ENCODE measurements at places on chromosomes 12 and 14.

DNA sequence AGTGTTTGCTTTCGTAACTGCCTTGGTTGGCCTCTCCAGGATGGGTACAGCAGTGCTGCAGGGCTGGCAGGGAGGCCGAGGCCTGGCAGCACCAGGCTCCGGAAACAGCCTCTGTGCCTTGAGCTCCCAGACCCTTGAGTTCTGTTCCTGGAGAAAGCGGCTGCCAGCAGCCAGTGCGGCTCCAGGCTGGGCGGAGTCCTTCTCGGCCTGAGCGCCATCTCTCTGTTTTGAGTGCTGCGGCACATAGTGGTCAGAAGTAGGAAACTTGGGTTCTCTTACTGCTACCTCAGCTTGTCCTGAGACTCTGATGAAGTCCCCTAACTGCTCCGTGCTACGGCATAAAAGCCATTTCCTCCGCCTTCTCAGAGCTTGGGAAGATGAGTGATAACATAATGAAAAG lies 65.9 kb downstream of the KCNA1 start:
- no peak for DNase-seq

- DNase-seq = peak; percentile 19
These were observed 24.3 kb downstream of the SYNDIG1L start for GRCh38 chr14:74401504-74402241.

- no peak for DNase-seq
These were observed 35.0 kb upstream of the NAV3 start for GRCh38 chr12:77795699-77796098.

GRCh38 chr12:33486058-33486457 lies 46.4 kb upstream of the SYT10 start:
- DNase-seq = no peak

- DNase-seq = peak; percentile 4
These were observed 213.3 kb upstream of the CLEC14A start for GRCh38 chr14:38469156-38469555.

GRCh38 chr12:66573605-66574004 lies 105.3 kb downstream of the GRIP1 start:
- no peak for DNase-seq

DNA sequence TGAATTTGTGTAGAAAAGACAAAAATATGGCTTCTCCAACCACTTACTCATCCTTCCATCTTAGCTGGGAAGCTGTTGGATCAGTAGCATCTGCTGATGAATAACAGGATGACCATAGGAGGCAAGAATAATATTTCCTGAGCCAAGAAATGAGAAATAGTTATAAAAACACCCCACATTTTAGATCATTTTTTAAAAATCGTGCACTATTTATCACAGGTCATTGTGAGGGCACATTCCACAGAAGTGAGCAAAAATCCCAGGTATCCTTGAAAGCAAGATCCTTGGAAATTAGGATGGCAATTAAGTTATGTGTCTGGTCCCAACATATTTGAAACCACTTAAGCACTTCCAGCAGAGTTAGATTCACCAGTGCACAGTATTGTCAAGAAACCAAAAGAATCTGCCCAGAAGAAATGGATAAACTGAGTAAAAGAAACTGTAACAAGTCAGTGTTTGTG lies 8.4 kb downstream of the FAR2 start:
- DNase-seq = peak; percentile 69

DNA sequence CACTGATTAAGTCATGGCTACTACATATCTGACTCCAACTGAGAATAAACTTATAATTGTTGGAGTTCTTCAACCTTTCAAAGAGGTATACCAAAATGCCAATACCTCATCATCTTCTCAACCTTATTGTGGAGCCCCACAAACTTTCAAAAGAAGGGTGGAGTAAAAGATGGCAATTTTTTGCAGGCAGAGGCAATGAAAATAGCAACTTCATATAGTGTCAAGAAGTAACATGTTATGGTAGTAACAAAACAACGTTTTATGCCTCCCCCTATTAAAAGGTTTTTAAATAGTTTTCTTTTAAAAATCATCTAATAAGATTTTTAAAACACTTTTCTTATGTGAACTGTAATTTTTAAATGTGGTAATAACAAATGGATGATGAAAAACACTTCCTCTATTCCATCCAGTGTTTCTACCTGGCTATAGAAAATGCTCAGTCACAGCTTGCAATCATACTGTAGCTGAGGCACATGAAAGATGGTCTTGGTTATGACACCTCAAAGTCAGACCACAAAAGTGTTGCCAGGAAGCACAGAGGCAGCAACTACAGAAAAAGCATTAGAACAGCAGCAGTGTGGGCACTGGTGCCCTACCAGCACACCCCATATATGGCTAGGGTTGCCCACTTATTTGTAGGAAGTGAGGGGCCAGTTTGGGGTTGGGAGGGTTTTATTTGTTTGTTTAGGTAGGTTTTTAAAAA lies 7.0 kb downstream of the PPP1R12A start:
- peak; percentile 21 for DNase-seq

GRCh38 chr12:124454735-124455134 lies 112.7 kb downstream of the NCOR2 start:
- no peak for DNase-seq

DNA sequence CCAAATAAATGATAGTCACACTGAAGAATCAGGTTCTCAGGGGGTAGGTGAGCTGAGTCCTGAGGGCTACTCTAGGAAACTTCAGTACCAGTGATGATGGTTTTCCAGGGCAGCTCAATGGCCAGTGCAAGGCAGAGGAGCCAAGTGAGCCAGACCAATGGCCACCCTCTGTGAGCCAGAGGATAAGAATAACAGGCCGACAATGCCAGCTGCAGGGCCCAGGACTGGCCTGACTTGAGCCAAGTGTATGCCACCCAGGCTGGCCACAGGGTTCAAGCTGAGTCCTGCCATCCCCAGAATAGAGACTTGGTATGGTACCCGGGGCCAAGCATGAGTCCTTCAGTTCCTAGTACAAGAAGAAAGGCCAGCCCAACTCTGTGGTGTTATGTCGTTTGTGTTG lies 355.5 kb downstream of the DPF3 start:
- DNase-seq = no peak

GRCh38 chr14:60204104-60204842 lies 39.1 kb upstream of the DHRS7 start:
- no peak for DNase-seq

DNA sequence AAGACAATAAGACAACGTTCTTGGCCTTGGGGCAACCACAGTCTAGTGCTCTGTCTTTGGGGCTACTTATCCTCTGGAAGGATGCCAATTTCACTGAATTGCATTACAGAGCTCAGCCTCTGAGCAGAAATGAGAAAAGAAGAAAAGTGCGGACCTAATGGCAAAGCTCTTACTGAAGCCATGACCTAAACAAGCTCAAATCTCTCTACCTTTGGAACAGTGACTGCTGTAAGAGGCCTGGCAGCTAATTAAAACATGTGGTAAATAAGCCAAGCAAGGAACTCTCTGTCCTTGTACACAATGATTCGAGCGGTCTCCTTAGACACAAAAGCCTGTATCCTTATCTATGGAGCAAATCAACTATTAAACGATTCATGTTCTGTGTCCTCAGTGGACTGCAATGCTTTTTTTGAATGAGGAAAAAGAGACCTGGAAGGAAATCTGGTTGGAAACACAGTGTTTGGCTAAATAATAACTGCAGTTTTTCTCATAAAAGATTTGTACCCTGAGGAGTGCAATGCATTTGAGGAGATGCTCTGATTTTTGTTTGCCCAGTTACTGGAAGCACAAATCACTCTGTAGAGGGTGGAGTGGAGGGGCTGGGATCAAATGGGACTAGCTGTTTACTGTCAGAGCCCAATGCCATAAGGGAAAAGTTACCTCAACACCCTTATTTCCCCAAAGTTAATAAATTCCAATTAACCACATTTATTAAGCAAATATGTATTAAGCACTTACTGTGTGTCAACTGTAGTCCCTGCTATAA lies 113.9 kb downstream of the NDUFA12 start:
- no peak for DNase-seq

- DNase-seq = no peak
These were observed 220.5 kb downstream of the SEC23A start for GRCh38 chr14:38882533-38882932.

DNA sequence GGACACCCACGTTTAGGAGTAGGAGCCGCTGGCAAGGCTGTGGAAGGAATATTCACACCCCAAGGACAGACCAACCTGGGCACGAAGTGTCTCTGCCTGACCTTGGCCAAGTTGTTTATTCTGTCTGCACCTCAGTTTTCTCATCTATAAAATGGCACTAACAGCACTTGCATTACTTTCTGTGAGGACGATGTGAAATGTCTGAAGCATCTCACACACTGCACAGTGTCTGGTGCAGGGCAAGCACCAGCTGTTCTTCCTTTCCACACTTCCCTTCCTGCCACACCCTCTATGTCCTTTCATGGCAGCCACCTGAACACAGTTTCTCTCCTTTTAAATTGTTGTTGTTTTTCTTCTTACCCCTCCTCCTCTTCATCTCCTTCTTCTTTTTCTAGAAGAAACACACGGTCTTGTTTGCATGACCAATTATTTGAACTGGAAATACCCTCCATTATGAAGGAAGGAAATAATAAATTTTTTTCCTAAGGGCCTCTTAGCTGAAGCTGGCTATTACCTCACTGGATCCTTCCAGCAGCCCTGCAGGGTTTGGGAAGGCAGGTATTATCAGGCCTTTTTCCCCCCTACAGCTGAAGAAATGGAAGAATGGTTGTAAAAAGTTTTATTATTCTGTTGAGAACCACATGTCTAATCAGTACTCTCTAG lies 42.9 kb upstream of the ATP23 start:
- DNase-seq = no peak

DNA sequence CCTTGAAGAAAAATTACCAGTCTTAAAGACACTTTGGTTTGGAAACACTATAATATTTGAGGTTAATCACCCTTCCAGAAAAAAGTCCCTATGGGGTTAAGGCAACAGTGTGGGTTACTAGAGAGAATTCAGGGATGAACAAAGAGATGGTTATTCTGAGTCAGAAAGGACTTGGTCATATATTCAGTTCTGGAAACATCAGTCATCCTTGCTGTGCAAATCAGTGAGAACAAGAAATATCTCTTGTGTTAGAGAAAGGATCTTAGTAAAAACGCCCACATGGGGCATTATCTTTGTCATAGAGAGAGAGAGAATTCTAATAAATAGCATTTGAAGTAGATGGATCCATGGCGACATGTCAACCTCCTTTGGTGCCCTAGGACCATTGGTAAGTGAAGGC lies 59.4 kb upstream of the E2F7 start:
- DNase-seq = peak; percentile 34

DNA sequence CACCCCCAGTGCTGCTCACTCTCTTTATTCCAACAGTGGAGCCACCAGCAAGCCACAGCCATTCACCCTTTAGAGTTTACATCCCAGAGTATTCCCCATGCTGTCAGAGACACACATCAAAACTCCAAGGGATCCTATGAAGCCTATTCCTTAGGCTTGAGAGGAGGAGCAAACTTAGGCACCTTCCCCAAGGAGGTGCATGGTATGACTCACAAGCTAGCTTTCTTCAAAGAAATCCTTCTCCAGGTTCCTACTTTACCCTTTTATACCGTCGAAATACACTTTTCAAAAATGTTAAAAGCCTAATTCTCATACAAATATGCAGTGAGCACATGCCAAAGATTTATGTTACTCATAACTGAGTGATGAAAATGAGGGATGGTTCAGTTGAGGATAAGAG lies 175.4 kb downstream of the ETNK1 start:
- DNase-seq = no peak

GRCh38 chr14:58119381-58119780 lies 32.6 kb downstream of the ARMH4 start:
- DNase-seq = no peak

DNA sequence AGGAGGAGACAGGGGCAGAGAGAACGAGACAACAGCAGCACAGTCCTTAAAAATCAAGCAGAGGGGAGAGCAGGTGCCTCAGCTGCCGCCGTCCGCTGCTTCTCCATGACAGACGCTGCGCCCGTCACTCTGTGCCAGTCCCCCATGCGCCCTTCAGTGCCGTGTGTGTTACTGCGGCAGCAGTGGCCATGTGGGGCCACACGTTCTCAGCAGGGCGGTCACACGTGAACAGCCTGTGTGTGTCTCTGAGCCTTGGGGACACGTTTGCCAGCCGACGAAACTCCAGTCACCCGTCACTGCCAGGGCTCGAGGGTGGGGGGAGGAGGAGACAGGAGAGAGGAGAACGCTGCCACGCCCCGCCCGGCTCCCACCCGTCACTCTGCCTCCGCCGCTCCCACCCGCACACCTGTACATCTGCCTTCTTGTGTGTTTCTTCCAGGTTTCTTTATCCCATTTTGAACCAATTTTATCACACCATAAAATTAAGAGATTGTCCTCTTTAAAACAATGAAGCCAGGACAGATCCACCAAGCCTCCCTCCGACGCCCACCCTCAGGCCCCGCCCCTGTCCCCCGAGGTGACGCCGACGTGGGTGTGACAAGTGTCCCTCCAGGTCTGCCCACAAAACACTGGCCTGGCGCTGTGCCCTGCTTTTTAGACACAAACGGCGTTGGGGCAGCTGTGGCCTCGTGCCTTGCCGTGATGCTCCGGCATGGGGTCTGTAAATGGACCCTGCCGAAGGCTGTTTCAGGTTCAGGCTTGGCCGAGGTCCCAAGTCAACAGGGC lies 58.2 kb downstream of the GALNT9 start:
- no peak for DNase-seq

DNA sequence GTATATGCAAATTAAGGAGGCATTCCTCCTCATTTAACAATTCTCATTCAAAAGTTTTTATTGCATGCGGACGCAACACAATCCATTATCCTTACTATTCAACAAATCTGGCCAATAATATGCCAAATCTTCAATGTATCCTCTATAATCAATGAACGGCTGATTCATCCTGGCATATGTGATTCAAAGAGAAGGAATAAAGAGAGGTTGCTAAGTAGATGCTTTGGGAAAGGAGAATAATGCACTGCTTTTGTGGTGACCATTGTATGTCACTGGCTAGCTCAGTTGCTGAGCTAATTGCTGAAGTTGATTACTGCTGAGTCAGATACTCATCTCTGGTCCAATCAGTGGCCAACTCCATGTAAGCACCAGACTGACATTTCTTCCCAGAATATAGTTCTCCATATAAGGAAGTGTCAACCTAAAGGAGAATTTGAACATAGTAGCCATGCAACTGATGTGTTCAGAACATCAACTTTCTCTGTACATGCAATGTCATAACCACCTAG lies 148.0 kb downstream of the PDZRN4 start:
- DNase-seq = no peak

Data from EL (cell line).